ENCODE measurements at places on chromosomes 7 and 10. TPM values are rescaled to one million over a fixed set of nuclear protein-coding genes. Genes with fewer than 3 reads are reported as not detected.

UCMA gene
- not detected for total RNA-seq

OR6B1 gene
- total RNA-seq: not detected

DNA sequence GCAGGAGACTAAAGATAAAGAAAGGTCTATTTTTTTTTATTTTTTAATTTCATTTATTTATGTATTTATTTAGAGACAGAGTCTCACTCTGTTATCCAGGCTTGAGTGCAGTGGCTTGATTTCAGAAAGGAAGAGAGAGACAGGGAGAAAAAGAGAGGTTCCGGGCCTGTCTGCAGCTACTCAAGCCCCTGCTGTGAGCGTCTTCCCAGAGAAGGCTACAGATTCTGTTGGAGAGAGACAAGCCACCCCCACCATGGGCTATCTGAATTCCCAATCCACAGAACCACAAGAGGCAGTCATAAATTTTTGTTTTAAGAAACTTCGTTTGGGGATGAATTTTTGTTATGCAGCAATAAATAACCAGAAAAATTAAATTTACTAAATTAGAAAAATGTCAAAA is 68.1 kb downstream of the CALN1 start:
- no peaks in the 10 kb centered on the region for H3K27me3 ChIP-seq
- H3K27ac ChIP-seq: no peak overlapping the region
- H3K4me3 ChIP-seq: no peak overlapping the region

GRCh38 chr7:10724449-10724848 is 249.2 kb upstream of the PHF14 start:
- no peak overlapping the region for H3K4me3 ChIP-seq
- no peaks in the 10 kb centered on the region for H3K27me3 ChIP-seq
- DNase-seq: no peak
- H3K27ac ChIP-seq: no peak overlapping the region
- H3K4me1 ChIP-seq: no peaks in the 10 kb centered on the region

DNA sequence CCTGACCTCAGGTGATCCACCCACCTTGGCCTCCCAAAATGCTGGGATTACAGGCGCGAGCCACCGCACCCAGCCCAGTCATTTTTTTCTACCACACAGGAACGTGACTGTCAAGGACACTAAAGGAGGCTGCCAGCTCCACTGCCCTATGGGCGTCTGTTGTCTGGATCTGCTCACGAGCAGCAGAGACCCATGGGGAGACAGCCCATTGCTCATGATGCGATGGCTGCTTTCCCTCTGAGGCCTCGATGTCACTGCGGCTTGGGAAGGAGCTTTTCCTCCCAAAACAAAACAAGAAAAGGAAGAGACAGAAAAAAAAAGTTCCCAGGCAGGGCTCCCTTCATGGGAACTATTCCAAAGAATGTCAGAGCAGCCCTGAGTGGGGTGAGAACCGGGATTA is 70.5 kb downstream of the DENND2A start:
- no peaks in the 10 kb centered on the region for H3K36me3 ChIP-seq
- no peaks in the 10 kb centered on the region for H3K27me3 ChIP-seq
- H3K4me3 ChIP-seq: no peak overlapping the region

- H3K4me1 ChIP-seq: no peaks in the 10 kb centered on the region
- no peak overlapping the region for H3K27ac ChIP-seq
- no peaks in the 10 kb centered on the region for H3K27me3 ChIP-seq
- no peak for DNase-seq
- no peaks in the 10 kb centered on the region for H3K36me3 ChIP-seq
- no peak overlapping the region for H3K4me3 ChIP-seq
Measured at GRCh38 chr10:123556736-123557135, 109.4 kb upstream of the GPR26 start.

DNA sequence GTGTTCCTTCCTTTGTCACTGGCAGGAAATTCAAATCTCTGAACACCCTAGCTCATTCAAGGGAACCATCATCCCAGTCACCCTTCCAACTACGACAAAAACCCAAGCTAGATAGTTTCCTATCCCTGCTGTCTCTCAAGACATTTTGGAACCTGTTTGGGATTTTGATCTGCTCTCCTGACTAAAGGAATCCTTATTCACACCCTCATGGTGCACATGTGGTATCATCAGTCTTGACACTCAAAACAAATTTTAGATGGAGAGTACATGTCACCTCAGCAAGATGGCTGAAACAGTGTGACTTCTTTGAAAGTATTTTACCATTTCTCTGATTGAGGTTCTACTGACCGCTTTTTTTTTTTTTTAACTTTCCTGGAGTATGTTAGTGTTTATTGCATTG is 234.3 kb upstream of the TMEM229A start:
- H3K27ac ChIP-seq: no peak overlapping the region
- H3K36me3 ChIP-seq: no peaks in the 10 kb centered on the region
- no peak for DNase-seq
- H3K27me3 ChIP-seq: no peaks in the 10 kb centered on the region
- H3K4me1 ChIP-seq: no peaks in the 10 kb centered on the region

- H3K36me3 ChIP-seq: peaks cover 4% of the 10 kb centered on the region
- H3K27me3 ChIP-seq: no peaks in the 10 kb centered on the region
- no peak overlapping the region for H3K4me3 ChIP-seq
- DNase-seq: no peak
- no peak overlapping the region for H3K27ac ChIP-seq
Measured at GRCh38 chr10:93363891-93364648, 118.1 kb downstream of the MYOF start.

- no peak for DNase-seq
- no peaks in the 10 kb centered on the region for H3K4me1 ChIP-seq
- H3K27ac ChIP-seq: no peak overlapping the region
- H3K27me3 ChIP-seq: no peaks in the 10 kb centered on the region
Measured at GRCh38 chr7:39589323-39590111, 23.3 kb downstream of the YAE1 start.

Measured in Caco-2 (cell line).